ENCODE measurements at places on chromosomes 16 and 17.

- DNase-seq: peak; percentile 95
Measured at GRCh38 chr17:3048727-3049471, 14.5 kb downstream of the OR1D5 start.

- DNase-seq: no peak
Measured at GRCh38 chr16:56382459-56382858, 42.9 kb downstream of the AMFR start.

DNA sequence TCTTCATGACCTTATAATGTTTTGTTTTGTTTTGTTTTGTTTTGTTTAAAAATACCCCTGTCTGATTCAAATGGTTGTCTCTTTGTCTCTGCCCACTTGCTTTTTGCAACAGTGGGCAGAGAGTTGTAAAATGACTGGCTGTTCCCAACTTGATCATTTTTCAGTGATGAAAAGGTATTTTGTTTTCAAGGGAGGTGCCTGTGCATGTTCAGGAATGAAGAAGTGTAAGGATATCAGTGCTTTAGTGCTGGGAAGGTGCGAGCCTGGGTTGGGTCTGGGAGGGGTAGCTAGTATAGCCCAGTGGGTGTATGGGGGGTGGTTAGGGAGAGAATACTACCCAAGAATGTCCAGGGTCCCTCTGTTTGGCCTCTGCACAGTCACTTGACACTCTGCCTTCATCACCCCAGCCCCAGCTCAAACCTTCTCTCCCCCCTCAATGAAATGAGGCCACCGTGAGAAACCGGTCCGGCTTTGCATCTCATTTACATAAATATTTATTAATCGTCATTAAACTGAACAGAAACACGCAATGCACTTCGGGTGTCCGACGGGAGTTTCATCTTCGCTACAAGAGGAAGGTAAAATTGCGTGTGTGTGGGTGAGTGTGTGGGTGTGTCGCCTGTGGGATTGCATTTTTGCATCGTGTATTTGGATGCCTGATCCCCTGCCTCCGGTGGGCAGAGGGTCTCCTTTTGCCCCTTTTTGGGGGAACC, 4.3 kb downstream of the NEUROD2 start:
- DNase-seq: no peak

DNA sequence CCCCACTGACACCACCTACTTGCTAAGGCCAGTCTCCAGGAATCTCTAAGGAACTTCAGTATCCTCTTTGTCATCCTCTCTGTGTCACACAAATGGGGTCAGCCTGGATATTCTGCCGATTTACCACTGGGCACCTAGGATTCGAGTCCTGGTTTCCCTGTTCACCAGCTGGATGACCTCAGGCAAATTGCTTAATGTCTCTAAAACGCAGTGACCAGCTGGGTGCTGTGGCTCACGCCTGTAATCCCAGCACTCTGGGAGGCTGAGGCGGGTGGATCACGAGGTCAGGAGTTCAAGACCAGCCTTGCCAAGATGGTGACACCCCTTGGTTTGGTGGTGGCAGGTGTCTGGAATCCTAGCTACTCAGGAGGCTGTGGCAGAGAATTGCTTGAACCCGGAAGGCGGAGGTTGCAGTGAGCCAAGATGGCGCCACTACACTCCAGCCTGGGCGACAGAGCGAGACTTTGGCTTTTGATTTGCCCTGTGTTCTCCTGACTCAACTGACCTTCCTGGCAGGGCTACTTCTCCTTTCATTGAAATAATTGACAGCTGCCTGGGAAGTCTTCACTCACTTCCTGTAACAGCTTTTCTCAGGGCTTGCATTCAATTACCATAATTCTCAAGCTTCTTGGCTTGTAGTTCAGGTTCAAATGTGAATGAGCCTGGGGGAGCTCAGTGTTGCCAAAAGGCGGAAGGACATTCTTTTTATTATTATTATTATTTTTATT, 15.4 kb downstream of the SYCE1L start:
- peak; percentile 51 for DNase-seq

DNA sequence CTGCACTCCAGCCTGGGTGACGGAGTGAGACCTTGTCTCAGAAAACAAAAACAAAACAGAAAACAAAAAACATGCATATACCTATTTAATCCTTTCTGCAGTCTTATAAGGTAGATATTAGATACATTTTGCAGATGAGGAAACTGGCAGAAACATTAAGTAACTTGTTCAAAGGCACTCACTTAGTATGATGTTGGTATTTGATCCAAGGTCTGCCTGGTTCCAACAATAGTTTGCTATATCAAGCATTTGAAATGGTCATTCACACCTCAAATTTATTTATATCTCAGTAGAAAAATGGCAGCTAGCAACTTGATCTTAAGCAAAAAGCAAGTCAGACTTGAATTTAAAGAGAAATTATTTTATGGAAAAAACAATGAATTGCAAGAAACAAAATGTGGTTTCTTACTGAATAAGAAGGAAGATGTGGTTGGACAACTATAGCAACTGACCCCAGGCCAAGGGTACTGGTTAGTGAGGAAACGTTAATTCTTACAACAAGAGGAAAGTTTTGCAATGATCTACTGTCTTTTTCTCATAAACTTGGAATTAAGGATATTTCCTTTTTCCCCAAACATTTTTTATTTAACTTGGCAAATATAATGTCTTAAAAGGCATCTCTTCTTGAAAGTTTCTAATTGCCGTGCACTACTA, 19.7 kb downstream of the DHRS7B start:
- no peak for DNase-seq

DNA sequence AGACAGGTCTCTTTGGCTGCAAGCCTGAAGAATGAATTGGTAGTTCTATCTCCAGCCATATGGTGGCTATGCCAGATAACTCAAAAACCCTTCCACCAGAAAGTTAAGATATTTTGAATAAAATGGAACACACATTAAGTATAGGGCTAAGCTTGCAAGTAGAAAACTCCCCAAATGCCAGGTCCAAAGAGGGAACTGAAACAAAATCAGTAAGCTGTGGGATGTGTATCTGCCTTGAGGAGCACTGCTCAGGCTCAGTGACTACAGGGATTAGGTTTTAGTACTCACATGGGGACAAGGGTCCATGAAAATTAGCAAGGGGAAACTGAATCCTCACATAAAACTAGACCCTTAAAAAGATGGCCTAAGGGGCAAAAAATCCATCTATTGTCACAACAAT, 115.7 kb upstream of the PMFBP1 start:
- no peak for DNase-seq

DNA sequence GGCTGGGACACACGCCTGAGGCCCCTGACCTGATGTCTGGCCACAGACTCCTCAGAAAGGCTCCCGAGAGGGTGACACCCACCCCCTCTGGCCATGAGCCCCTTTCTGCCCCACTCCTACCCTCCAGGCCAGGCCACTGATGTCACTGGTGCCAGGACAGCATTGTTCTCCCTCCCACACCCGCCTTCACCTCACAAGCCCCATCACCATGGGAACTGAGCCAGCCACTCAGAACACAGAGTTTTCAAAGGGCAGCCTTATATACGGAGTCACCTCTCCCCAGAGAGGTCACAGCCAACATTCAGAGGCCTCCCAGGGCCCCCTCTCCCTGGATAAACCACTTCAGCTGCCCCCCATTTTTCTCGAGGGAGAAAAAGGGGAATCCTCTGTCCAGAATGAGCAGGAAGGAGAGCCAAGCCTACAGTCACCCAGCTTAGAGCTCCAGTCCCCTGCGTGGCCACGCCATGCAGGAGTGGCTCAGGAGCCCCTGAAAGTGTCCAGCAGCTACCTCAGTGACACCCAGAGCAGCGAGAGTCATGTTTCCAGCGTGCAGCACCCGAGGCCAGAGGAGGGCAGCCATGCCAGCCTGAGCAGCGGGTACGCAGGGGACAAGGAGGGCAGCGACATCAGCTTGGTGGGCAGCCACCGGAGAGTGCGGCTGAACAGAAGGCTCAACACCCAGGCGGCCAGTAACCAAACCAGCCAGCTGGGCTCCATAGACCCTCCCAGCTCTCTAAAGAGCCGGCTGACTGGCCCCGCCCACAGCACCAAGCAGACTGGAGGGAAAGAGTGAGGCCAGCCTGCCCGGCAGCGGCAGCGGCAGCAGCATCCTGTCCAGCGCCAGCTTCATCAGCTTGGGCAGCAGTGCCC, at the start of gene C16orf82:
TSS of gene C16orf82 (plus strand) at position 260 of the 870 bp plus-strand sequence.
- DNase-seq: no peak

DNA sequence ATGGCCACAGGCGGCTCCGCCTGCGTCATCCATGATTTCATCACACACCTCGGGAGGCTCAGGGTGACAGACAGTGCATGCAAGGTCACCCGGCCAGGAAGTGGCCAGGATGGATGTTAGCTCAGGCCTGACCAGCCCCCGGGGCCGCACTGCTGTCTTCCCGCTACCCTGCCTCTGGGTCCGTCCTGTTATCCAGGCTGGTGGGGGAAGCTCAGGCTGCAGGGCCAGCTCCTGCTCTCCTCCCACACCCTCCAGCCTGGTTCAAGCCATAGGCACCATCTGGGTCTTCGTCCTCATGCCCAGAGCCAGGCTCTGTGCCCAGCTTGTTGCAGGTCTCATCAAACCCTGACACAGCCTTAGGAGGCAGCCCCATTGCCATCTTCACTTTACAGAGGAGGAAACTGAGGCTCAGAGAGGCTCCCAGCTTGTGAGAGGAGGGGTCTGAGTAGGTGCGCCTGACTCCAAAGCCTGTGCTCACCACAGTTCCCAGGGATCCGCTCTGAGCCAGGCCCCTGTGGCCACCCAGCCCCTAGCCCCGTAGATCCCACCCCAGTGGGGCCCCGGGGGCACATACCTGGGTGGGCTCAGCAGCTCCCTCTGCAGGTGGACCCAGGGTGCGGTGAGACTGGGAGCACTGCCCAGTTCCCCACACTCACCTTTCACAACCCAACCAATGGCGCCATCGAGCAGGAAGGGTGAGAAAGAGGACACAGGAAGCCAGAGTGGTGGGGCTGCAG, 412 bp upstream of the ADGRG3 start:
- DNase-seq: no peak

DNA sequence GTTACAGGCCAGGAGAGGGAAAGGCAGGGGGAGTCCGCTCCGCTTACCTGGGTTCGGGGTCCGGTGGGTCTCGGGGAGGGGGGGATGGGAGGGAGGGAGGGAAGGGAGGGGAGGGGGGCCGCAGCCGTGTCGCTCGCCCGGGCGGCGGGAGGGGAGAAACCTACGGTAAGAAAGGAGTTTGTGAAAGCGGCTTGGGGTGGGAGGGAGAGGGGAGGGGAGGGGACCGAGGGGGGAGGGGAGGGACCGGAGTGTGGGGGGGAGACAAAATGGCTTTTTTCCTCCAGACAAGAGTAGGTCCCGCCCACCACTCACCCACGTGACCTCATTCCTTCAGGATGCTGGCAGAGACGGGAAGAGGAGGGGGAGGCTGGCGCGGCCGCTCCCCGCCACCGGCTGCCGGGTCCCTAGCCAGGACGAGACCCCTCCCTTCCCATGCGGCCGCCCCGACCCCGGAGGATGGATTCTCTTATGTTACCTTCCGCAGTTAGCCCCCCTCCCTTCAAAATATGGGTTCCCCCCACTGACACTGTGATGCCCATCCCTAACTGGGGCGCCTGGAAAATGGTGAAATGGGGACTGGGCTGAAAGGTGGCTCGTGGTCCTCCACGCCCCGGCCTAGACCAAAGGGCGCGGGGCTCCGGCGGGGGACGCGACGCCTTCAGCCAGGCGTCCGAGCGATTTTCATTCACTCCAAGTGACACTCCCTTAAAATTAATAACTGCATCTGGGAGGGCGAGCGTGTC, at the start of gene PCGF2:
TSS of gene PCGF2 (minus strand) at position 188 of the 743 bp plus-strand sequence. CDS start 7,934 bp downstream, outside the sequence.
- peak; percentile 96 for DNase-seq

DNA sequence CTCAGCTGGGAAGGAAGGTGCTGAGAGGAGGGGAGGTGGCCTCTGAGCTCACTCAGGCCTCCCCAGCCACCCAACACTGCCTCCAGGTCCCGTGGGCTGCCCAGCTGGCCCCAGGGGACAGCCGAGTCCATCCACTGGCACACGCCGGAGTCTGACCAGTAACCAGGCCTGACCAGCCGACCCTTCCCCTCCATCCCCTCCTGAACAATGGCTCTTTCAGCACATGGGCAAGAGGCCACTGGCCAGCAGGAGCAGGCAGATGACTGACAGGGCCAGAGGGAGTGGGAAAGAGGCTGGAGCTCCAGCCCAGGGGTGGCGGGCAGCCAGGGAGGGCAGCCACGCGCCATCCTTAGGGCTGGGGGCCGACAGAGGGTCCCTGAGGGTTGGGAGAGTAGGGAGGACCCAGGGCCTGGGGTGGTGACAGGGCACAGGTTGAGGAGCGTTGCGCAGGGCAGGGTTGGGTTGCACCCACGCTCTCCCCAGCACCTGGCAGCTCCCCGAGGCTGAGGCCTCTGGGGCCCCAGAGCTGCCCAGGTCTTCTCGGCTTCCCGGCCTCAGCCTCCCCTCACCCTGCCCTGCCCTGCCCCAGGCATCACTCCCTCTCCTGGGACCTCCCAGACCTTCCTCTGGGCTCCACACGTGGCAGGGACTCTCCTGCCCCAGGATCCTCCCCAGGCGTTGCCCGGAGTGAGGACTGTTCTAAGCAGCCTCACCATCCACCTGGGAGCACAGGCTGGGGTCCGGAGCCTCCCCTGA, 20.2 kb upstream of the SLC38A10 start:
- DNase-seq: no peak

- peak; percentile 81 for DNase-seq
Measured at GRCh38 chr16:85613604-85614337, 649 bp downstream of the GSE1 start.

DNA sequence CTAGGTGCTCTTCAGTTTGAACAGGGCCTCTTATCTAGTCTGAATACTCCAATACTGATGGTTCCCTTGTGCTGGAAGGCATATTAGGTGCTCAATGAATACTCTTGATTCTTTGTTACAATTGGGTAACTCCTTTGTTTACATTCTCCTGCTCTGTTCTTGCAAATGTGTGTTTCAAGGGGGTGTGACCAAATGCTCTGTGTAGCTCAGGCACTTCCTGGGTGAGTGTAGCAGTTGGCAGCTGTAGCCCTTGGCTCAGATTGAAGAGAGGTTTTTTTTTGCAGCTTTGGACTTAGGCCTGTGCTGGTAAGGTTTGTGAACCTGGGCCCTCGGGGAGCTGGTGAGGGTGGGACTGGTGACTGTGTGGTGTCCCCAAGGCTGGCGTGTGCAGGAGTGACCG, 20.2 kb downstream of the TBCD start:
- DNase-seq: peak; percentile 26

DNA sequence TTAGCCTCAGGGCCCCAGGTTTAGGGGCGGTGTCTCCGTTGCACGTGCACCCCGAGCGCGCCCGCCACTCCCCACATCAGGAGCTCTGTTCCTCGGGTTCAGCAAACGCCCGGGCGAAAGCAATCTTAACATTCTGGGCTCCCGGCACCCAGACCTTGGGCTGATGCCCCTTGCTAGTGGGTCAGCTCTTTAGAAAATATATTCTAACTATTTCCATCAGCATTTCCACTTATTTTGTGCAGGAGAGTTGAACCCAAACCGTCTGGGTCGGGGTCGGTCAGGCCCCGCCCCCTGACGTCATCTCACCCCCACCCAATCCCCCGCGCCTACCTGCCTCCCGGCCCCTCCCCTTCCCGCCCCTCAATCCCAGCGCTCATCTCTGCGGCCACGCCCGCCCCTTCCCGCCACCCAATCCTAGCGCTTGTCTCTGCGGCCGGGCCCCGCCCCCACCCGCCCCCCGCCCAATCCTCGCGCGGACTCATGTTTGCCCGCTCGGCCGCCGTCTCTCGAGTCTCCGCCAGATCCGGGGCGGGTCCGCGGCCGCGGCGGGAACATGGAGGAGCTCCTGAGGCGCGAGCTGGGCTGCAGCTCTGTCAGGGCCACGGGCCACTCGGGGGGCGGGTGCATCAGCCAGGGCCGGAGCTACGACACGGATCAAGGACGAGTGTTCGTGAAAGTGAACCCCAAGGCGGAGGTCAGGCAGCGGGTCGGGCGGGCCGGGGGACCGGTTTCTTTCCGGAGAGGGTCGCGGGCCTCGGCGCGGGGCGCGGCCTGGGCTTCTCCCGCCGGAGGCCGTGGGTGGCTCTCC, at the start of gene FN3KRP:
TSS of gene FN3KRP (plus strand) at position 504 of the 808 bp plus-strand sequence. CDS start at position 554, 50 bp downstream.
- peak; percentile 95 for DNase-seq

- DNase-seq: no peak
Measured at GRCh38 chr17:8140065-8141029, 11.9 kb downstream of the PER1 start.

All from ACHN (cell line).